ENCODE measurements at places on chromosomes 16 and 17. TPM values are rescaled to one million over a fixed set of nuclear protein-coding genes. Genes with fewer than 3 reads are reported as not detected.

The TNFSF13 gene
- total RNA-seq: 1.3 TPM

DNA sequence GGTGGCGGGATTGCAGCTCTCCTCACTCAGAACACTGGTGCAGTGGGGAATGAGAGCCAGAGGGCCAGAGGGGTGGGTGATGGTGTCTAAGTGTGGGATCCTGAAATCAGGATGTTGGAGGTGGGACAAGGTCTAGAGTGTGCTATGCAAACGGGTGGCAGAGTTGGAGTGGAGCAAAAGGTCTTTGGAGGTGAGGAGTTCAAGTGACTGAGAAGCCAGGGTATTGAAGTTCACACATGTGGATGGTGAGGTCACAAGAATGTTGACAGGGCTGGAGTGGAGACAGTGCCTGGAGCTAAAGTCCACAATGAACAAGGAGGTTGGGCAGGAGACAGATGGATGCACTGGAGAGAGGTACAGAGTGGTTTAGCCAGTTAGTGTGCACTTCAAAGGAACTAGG is 38.3 kb upstream of the MAP3K14 start:
- no peak for DNase-seq

DNA sequence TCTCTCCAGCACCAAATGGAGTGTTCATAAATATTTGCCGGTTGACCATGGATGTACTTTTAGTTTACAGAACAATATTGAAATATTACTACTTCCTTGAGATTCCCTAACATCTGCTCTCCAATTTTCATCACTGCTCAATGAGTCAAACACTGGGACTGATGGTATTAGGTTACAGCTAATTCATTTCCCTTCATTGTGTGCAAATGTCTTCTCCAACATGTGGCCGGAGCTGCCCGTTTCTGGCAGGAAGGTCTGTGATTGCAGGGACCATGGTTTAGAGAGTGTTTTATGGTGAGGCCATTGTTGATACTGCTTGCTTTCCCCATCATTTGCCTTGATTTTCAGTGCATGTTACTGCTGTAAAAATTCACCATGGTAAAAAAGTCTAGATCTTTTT is 209.3 kb downstream of the HS3ST3B1 start:
- no peak for DNase-seq

DNA sequence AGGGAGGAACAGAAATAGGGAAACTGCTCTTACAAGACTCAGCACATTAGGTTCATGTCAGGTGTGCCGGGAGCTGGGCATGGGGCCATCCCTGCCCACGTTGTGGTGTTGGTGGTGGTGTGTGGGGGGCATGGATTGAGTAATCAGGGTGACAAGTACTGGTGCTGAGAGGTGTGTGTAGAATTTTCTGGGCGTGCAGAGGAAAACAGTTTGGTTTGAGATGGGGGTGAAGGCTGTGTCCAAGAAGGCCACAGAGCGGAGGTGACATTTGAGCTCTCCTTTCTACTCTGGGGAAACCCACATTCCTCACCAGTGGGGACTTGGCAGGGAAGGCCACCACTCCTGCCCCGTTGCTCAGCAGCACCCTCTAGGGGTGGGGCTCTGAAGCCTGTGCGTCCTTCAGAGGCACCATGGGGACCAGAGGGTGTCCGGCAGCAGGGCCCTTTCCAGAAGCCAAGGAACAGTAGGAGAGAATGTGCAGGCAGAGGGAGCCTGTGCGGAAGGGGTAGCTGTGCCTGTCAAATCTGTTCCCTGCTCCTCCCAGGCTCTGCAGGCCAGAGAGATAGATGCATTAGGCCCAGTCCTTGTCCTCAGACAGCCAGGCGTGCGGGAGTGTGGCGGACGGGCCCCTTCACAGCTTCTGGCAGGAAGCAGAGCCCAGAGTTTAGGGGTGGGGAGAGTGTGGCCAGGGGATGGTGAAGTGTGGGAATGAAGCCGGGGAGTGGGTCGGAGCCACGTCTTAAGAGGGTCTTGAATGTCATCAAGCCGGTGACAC is 48.7 kb upstream of the GSE1 start:
- peak; percentile 21 for DNase-seq

DNA sequence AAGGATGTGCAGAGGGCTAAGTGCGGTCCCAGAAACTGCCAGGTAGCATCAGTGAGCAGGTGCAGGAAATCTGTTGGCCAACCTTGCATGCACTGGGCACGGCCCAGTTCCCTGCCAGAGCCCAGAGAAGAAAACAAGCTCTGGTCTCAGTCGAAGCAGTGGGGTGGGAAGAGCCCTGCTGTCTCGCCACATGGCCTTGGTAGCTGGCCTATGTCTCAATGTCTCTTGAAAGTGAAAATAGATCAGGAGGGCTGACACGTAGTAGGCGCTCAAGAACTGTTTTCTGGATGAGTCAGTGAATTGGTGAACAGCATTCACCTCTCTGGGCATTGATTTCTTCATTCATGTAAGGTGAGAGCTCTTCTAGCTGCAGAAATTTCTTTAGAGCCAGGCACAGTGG is 90.4 kb downstream of the MARF1 start:
- no peak for DNase-seq

The TBC1D3H gene
- not detected for total RNA-seq

The PSMD12 gene
- 142 TPM for total RNA-seq

The ANKS4B gene
- not detected for total RNA-seq

DNA sequence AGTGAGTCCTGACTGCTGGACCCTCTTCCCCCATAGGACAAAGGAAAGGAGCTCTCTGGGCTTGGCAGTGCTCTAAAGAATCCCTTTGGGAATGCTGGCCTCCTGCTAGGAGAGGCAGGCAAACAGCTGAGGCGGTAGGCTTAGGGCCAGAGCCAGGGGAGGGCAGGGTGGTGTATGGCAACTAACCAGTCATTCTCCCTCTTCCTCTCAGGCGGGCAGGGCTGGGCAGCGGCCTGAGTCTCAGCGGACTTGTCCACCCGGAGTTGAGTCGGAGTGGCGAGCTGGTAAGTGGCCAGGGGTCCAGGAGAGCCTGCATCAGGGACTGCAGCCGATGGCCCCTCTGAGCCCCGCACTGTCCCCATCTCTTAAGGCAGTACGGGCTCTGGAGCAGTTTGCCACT is 4.4 kb downstream of the ACADVL start:
- DNase-seq: no peak

- no peak for DNase-seq
Observed at GRCh38 chr17:73384926-73385325, 73.1 kb upstream of the CDC42EP4 start.

DNA sequence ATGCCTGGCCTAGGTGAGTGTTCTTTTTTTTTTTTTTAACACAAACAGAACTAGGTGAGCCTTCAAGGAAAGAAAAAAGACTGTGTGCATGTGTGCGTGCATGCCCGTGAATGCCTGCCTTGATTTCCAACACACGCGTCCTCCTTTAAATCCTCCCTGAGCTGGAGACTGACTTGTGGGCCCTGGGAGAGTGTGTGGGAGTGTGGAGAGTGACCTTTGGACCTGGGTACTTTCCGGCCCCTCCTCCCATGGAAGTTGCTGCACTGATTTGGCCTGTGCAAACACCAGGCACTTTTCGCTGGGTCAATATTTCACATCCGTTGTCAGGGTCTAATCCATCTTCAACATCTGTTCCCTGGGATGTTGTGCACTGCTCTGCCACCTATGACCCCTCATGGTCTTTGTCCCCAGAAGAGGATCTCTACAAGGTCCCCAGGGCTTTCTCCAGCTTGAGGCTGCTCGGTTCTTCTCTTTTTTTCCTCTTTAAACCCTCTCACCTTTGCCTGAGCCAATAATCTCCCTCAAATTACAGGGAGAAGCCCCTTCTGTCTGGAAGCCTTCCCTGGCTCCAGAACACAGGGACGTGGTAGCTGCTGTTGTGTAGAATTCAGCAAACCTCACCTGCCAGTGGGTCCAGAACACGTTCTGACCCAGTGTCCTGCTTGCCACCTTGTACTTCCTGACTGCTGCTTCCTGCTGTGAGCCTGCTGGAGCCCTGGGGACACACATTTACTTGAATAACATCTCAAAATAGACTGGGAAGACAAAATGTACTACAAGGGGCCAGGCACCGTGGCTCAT is 20.8 kb upstream of the ATP5MC1 start:
- DNase-seq: no peak

The ARHGAP23 gene
- 0.29 TPM for total RNA-seq

The PHKG2 gene
- 31.1 TPM for total RNA-seq

All from activated T-cell treated with anti-CD3 and anti-CD28 coated beads, Interleukin-2, amount 50 U/mL, for 4 hours (primary cell).